ENCODE measurements at places on chromosomes 1 and 21.

DNA sequence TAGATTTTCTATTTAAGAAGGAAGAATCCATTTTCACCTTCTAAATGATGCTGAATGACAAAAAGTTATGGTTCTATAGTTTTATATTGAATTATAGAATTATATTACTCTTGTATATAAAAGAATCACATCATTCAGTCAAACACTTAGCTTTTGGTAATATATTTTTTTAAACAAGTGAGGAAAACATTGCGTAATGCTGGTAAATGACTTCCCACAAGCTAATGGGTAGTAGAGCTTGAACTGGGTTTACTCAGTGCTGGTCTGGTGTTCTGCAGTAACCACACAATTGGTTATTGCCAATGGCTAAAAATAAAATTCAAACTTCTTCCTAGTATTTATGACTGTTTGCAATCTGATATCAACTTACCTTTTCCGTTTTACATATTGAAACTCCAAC is 10.6 kb upstream of the GIPC2 start:
- H3K27ac ChIP-seq: no peak overlapping the region
- peaks cover 9% of the 10 kb centered on the region for H3K27me3 ChIP-seq
- H3K4me1 ChIP-seq: no peaks in the 10 kb centered on the region
- DNase-seq: no peak

GRCh38 chr1:98387701-98388100 is 273.8 kb upstream of the SNX7 start:
- H3K27me3 ChIP-seq: peaks cover 10% of the 10 kb centered on the region
- peak overlapping the region; percentile 47 for H3K4me3 ChIP-seq
- H3K27ac ChIP-seq: peak overlapping the region; percentile 77
- H3K4me1 ChIP-seq: peaks cover 24% of the 10 kb centered on the region
- peaks cover 10% of the 10 kb centered on the region for H3K36me3 ChIP-seq
- DNase-seq: no peak

DNA sequence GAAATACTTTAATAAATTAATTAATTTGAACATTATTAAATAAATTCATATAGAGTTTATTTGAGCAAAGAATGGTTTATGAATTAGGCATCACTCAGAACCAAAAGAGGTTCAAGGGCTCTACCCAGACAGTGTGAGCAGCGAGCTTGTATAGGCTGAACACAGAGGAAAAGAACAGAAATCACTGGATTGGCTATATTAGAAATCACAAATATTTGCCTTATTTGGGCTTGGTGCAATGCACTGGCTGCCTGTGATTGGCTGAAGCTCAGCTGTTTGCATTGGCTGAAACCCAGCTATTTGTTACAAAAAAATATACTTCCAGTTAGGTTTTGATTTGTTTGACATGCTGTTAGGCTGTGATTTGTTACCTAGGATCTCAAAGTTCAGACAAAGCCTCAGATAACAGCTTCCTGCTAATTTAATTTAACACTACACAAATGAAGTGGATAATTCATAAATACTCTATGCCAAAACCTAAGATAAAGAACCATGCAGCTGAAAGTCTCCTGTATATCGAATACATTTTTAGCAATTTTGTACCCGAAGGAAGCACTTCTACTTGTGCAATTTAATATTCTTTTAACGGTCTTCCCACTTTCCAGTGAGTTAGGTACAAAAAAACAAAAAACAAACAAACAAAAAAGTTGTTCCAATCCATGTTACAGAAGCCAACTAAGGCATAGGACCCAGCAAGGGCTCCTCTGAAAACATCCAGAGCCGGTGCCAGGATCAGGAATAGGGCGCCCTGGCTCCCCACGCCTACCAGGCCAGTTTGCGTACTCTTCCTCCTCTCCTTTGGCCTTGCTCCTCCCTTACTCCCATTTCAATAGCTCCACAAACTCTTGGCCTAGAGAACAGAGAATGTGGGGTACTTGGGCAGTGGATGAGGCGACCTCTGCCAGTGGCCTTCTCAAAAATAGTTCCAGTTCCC is 179.1 kb downstream of the DUSP10 start:
- no peaks in the 10 kb centered on the region for H3K4me1 ChIP-seq
- H3K36me3 ChIP-seq: no peaks in the 10 kb centered on the region
- no peak overlapping the region for H3K4me3 ChIP-seq
- no peak overlapping the region for H3K27ac ChIP-seq
- no peak for DNase-seq
- H3K27me3 ChIP-seq: peaks cover 18% of the 10 kb centered on the region

DNA sequence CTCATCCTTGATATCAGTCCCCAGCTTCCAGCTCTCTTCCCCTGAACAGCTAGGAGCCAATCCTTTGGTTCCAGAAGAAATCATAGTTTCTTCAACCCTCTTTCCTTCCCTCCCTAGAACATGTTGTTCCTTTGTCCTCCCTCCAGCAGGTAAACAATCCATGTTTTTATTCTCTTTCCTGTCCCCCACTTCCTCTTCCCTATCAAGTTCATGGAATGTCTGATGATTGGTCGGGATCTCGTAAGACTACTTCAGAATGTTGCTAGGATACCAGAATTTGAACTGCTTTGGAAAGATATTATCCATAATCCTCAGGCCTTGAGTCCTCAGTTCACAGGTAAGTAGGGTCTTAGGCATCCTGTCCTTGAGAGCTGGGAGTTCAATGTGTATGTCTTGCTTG is 23.1 kb upstream of the SLC27A3 start:
- peaks cover 58% of the 10 kb centered on the region for H3K36me3 ChIP-seq
- peaks cover 6% of the 10 kb centered on the region for H3K4me1 ChIP-seq
- no peak overlapping the region for H3K27ac ChIP-seq

DNA sequence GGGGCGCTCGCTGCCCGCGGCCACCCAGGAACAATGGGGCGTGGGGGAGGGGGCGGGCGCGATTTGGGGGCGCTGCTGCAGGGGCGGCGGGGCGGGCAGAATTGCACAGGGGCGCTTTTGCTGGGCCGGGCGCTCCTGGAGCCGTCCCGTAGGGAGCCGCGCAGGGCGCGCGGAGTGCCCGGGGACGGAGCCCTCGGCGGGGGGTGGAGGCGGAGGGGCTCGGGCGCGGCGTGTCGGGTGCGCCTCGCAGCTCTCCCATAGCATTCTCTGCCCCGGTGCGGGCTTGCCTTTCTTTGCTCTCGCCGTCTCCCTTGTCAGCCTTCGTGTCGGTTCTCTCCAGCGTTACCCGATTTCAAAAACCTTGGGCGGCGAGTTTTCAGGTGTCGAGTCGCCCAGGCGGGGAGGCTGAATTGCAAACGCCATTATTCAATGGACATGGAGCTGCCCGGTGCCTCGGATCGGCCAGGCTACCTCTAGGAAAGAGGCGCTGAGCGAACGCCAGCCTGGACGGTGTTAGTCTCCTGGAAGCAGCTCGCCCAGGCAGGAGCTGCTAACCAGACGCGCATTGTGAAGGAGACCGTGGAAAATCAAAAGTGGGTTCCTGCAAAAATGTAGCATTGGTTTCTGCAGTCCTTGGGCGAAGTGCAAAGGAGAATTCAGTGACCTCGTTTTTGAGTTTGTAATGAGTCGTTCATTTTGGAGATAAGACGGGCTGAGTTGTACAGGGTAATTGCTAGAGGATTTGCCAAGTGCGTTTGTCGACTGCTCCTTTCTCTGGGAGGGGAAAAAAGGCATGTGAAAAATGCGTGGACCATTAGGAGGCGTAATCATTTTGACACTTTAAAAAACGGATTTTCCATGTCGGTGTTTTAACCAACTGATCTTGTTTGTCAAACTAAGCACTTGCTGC is 626 bp downstream of the CXADR start:
- H3K36me3 ChIP-seq: no peaks in the 10 kb centered on the region
- no peak overlapping the region for H3K27ac ChIP-seq
- H3K4me3 ChIP-seq: peak overlapping the region; percentile 81
- peak; percentile 27 for DNase-seq
- H3K27me3 ChIP-seq: peaks cover 43% of the 10 kb centered on the region

DNA sequence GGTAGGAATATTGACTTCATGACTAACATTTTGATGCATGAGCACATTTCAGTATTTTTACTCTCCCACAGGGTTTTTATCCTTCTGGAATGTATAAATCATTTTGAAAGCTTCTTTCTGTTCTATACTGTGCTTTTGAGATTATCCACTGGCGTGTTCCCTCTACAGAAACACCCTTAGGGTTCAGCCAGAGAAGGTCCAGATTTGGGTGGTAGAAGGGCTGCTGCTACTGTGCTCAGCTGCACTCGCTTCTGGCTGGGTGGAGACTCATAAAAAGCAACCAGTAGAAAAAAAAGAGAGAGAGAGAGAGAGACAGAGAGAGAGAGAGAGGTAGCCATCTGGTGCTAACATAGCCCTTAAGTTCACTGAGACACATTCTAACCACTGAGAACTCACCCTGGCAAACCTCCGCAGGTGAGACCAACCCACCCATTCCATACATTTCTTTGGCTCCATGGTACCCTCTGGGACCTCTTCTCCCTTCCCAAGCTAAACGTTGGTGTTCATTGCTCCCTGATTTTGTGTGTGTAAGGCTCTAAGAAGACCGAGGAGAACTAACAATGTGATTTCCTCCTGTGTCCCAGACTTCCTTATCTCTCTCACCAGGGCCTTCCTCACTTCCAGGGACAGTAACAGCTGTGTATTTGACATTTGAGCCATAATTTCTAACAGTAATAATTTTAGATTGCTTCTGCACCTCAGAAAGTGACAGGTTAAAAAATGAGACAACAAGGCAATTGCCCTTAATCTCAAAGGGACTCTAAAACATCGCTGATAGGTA is 7.2 kb downstream of the APCS start:
- H3K4me1 ChIP-seq: no peaks in the 10 kb centered on the region
- DNase-seq: no peak
- no peaks in the 10 kb centered on the region for H3K36me3 ChIP-seq
- peaks cover 3% of the 10 kb centered on the region for H3K27me3 ChIP-seq
- H3K27ac ChIP-seq: no peak overlapping the region

DNA sequence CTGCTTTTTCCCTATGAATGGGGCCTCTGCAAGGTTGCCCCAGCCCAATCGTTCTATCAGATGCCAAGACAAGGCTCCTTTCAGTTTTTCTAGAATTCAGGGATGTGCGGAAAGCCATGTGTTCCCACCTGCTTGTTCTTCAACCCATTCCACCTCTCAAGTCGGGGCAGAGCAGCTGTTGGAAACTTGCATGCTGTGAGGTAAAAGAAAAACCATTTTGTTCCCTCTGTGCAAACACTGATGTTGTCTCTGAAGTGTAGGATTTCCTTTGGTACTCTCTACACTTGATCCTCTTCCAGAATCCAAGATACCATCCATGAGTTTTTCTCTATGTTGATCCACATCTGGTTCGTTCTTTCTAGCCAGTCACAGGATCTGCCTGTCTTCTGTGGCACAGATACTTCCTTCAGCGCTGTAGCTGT is 7.3 kb downstream of the IER5 start:
- H3K4me3 ChIP-seq: no peak overlapping the region
- H3K27ac ChIP-seq: no peak overlapping the region
- H3K4me1 ChIP-seq: peaks cover 74% of the 10 kb centered on the region
- no peaks in the 10 kb centered on the region for H3K27me3 ChIP-seq

DNA sequence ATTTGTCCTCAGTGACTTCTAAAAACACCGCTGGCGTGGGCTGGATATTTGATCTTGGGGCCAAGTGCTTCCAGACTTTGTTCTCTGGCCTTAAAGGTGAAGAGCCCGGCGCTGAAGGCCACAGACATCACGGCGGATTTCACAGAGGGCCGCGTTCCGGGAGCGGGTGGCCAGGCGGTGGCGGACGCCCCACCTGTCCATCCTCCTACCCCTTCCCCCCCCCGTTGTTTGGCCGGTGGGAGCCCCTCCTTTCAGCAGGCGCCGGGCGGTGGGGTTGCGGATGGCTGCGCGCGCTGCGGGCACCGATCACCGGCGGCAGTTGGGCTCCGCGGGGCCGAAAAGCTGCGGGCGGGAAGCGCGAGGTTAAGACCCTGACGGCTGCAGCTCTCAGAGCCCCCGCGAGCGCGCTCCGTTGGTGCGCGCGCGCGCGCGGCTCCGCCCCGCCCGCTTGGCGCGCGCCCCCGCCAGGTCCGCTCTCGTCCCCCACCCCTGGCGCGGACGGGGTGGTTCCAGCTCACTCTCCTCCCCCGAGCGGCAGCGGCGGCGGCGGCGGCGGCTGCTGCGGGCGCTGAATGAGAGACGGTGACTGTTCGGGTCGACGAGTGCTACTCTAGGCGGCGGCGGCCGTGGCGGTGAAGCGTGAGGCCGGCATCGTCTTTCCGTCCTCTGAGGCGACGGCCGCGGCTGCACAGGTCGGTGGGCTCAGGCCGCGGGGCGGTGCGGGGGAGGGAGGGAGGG is at the start of gene RALGPS2:
Gene RALGPS2 (plus strand): TSS at position 517 of the 738 bp plus-strand sequence. CDS start 51,521 bp downstream, outside the sequence.
- DNase-seq: peak; percentile 66
- H3K4me3 ChIP-seq: peak within 1 kb of the TSS; percentile 82
- H3K27ac ChIP-seq: peak within 1 kb of the TSS; percentile 63
- H3K4me1 ChIP-seq: peaks cover 7% of the 10 kb centered on the region
- H3K27me3 ChIP-seq: peaks cover 15% of the 10 kb centered on the region

GRCh38 chr1:27372022-27372807 is 2.4 kb downstream of the FCN3 start:
- peaks cover 24% of the 10 kb centered on the region for H3K4me1 ChIP-seq
- peaks cover 4% of the 10 kb centered on the region for H3K27me3 ChIP-seq
- H3K27ac ChIP-seq: no peak overlapping the region
- no peak for DNase-seq
- H3K4me3 ChIP-seq: no peak overlapping the region

GRCh38 chr1:209755926-209756614 is at the start of gene TRAF3IP3:
TSS of gene TRAF3IP3 (plus strand) at chr1:209756053. CDS start at chr1:209760040, 3,987 bp downstream.
- H3K4me3 ChIP-seq: peak within 1 kb of the TSS; percentile 93
- peaks cover 73% of the 10 kb centered on the region for H3K4me1 ChIP-seq
- peak within 1 kb of the TSS; percentile 97 for H3K27ac ChIP-seq
- peak; percentile 92 for DNase-seq
- H3K36me3 ChIP-seq: peaks cover 52% of the 10 kb centered on the region

DNA sequence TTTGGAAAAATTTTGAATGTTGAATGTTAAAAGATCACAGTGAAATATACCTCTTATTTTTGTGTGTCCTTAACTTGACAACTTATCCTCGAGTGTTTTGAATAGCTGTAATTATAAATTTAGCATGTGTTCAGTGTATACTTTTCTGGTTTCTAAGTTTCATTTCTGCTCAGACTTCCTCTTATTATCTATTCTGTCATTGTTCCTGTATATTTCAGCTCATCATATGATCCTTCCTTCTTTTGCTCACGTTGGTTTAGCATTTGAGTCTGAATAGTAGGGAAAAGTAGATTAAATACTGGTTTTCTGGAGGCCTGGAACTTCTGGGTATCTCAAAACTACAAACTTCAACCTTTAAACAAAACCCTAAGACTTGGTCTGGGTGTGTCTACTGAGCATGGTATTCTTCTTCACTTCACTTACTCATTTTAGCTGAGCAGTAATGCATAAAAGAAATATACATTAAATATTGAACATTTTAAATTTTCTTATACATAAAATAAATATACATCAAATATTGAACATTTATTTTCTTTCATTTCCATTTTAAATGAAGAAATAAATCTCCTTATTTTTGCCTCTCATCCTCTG is 3.3 kb upstream of the ATP6V1G3 start:
- peak overlapping the region; percentile 63 for H3K27ac ChIP-seq
- H3K4me1 ChIP-seq: peaks cover 43% of the 10 kb centered on the region
- no peak for DNase-seq
- H3K4me3 ChIP-seq: no peak overlapping the region

GRCh38 chr21:28788030-28788429 is 204.6 kb downstream of the LTN1 start:
- no peaks in the 10 kb centered on the region for H3K27me3 ChIP-seq
- peaks cover 14% of the 10 kb centered on the region for H3K36me3 ChIP-seq
- no peak overlapping the region for H3K27ac ChIP-seq
- H3K4me3 ChIP-seq: no peak overlapping the region

Measured in activated CD8-positive, alpha-beta T cell treated with anti-CD3 and anti-CD28 coated beads, Interleukin-2, amount 10 ng/mL, durations not matched to agents 7 days and 5 days (primary cell).